ENCODE measurements at places on chromosomes 5 and 9.

DNA sequence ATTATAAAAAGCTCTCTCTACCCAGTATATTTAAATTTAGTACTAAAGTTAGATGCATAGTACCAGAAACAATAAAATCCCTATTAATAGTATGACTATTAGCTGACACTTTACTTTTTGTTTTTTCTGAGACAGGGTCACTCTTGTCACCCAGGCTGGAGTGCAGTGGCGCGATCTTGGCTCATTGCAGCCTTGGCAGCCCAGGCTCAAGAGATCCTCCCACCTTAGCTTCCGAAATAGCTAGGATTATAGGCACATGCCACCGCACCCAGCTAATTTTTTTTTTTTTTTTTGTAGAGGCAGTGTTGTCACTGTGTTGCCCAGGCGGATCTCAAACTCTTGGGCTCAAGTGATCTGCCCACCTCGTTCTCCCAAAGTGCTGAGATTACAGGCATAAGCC lies 8.0 kb downstream of the CCNG1 start:
- DNase-seq: no peak

GRCh38 chr5:57383093-57383861 lies 99.3 kb downstream of the ACTBL2 start:
- DNase-seq: no peak

GRCh38 chr9:89935801-89936200 lies 331.0 kb downstream of the GADD45G start:
- no peak for DNase-seq

DNA sequence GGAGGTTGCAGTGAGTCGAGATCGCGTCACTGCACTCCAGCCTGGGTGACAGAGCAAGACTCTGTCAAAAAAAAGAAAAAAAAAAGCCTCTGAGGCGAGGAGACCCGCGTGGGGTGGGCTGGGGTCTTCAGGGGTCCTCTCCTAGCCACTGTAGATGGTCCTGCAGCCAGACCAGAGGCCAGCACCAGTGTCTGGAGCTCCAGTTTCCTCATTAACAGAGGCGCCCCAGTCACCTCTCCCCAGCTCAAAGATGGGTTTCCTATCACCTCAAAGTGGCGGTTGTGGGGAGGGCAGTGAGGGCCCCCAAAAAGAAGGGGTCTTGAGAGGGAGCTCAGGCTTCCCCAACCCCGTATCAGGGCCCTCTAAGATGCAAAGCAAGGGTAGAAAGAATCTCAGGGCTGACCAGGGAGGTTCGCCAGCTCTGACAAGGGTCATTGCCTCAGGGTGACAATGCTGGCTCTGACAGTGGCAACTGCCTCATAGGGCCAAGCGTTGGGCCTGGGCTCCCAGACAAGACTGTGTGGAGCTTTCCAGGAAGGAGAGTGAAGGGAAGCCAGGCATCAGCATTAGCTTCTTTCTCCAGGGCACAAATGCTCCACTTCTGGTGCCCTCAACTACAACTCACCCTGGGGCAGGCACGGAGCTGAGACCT lies 15.0 kb downstream of the STK10 start:
- no peak for DNase-seq

DNA sequence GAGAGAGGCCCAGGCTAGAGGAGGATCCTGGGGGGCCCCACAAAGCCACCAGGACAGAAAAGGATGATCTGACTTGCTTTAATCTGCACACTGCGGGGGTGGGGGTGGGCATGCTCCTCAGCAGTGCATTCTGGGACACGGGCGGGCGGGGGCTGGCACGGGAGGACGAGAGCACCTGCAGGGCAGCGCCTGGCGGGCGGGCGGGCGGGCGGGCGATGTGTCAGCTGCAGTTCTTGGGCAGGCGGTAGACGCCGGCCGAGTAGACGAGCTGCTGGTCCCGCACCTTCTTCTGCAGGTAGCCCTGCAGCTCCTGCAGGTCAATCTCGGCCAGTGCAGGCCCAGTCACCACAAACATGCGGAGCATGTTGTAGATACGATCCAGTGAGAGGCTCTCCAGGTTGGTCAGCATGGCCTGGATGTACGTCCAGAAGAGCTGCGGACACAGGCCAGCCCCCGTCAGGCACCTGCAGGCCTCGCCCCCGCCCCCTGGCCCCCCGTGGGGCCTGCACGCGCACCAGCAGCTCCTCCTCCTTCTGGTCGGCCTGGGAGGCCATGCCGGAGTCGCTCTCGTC lies 3.0 kb upstream of the TMEM210 start:
- no peak for DNase-seq

DNA sequence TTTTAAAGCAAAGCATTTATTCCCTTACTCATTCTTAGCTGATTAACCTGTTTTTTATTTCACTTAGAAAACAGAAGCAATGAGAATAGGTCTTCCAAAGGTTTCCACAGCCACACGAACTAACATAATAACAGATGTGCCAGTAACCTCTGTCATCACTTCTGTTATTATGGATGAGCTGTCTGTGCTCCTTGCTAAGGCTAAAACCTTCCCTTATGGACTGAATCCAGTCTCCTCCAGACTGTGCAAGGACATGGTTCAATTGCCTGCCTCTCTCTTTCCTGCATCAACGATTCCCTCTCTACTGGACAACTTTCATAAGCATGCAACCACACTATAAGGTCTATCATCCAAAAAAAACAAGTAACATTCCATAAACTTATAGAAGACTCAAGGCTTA lies 1446.2 kb downstream of the MAT2B start:
- DNase-seq: no peak

GRCh38 chr5:154309805-154310204 lies 119.3 kb downstream of the GALNT10 start:
- no peak for DNase-seq

- no peak for DNase-seq
These were observed 14.0 kb downstream of the MTRR start for GRCh38 chr5:7882926-7883325.

GRCh38 chr5:151086905-151087360 lies 6.1 kb upstream of the TNIP1 start:
- peak; percentile 39 for DNase-seq

GRCh38 chr5:160649304-160649703 lies 202.7 kb downstream of the ATP10B start:
- DNase-seq: no peak

- no peak for DNase-seq
These were observed 40.6 kb downstream of the WWC1 start for GRCh38 chr5:168332042-168332441.

DNA sequence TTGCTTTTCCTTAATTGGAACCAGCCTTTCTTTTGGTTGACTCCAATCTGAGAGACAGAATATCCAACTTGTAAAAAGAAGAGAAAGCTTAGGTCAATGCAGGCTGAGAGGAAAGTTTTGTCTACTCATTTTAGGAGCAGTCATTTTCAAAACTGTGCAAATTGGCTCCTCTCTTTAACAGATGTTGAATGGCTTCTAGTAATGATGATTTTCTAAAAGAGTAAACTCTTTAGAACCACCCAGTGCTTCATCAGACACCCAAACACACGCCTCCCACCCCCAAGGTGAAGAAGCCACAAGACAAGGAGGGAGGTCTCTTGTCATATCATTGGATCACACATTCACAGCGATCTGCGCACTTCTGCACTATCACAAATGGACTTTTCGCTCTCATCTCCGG lies 116.3 kb upstream of the KLF9 start:
- no peak for DNase-seq

DNA sequence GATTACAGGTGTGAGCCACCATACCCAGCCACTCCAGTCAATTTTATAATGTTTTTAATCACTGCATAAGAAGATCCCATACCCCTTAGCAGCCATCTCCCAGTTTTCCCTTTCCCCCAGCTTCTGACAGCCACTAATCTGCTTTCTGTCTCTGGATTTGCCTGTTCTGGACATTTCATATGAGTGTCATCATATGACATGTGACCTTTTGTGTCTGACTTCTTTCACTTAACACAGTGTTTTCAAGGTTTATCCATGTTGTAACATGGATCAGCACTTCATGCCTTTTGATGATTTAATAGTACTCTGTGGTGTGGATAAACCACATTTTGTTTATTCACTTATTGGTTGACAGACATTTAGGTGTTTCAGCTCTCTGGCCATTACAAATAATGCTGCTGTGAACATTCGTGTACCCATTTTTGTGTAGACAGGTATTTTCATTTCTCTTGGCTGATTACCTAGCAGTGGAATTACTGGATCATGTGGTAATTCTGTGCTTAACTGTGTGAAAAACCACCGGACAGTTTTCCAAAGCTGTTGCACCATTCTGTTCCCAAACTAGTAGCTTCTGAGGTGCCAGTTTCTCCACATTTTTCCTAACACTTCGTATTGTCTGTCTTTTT lies 8.6 kb downstream of the SUSD3 start:
- DNase-seq: no peak

DNA sequence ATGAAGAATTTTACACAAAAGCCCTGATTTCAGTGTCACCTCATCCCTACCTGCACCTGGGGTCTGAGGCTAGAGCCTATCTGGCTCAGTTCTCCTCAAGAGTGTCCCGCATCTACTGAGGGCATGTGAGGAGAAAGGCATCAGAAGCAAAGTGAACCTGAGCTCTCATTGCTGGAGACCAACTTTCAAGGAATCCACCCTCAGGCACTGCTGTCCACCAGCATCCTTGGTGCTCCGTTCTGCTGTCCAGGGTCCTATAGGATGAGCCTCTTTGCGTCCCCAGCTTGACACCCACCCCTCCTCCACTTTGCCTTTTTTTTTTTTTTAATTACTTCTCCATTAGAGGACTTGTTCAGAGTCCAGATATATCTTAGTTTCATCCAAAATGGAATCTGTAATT lies 49.5 kb downstream of the CAMSAP1 start:
- DNase-seq: no peak

Data from stimulated activated CD8-positive, alpha-beta memory T cell treated with anti-CD3 and anti-CD28 coated beads, Interleukin-12 subunit alpha, Interleukin-12 subunit beta, amount 100 ng/mL, for 4 hours (primary cell).